Epithelial cell of esophagus (primary cell): ENCODE measurements at places on chromosomes 2 and 18.

GRCh38 chr2:26011990-26012856, 21.7 kb upstream of the RAB10 start:
- peak; percentile 82 for DNase-seq

- no peak for DNase-seq
Measured at GRCh38 chr18:57843386-57843785, 40.3 kb upstream of the ATP8B1 start.

DNA sequence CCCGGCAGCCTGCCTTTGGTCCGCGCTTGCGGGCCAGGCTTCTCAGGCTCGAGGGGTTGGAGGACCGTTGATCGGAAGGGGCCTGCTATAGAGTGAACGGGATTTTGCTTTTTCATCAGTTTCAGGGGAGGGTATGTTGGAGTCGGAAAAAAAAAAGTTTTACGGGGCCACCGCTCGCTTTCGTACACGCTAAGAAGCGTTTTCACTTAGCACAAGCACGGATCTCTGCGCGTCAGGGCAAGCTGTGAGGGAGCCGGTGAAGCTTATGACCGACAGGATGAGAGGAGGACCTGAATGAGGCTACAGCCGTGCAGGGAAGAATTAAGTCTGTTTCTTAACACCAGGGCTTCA, 443 bp downstream of the CPSF3 start:
- DNase-seq = peak; percentile 47

- DNase-seq = peak; percentile 91
Measured at GRCh38 chr2:112836695-112837117, at the start of gene IL1B. TSS of gene IL1B (minus strand) at chr2:112836779. CDS start at chr2:112836229, 550 bp downstream.

- DNase-seq = no peak
Measured at GRCh38 chr2:151614606-151615306, 119.5 kb downstream of the NEB start.

DNA sequence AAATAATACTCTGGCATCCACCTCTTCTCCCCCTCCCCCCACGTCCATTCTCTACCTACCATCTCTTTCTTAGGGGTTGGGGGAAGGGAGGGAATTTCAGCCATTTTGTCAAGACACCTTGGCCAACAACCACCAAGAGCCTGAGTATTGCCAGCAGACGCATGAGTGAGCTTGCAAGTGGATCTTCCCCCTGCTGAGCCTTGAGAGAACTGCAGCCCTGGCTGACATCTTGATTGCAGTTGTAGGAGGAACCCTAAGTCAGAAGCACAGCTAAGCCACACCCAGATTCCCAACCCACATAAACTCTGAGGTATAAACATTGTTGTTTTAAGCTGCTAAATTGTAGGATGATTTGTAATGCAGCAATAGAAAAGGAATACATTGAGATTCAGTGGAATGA, 165.6 kb downstream of the TMEFF2 start:
- DNase-seq = peak; percentile 69

GRCh38 chr2:229342376-229342775, 71.3 kb upstream of the PID1 start:
- peak; percentile 76 for DNase-seq

- no peak for DNase-seq
Measured at GRCh38 chr2:54050445-54050844, 65.0 kb upstream of the ACYP2 start.

DNA sequence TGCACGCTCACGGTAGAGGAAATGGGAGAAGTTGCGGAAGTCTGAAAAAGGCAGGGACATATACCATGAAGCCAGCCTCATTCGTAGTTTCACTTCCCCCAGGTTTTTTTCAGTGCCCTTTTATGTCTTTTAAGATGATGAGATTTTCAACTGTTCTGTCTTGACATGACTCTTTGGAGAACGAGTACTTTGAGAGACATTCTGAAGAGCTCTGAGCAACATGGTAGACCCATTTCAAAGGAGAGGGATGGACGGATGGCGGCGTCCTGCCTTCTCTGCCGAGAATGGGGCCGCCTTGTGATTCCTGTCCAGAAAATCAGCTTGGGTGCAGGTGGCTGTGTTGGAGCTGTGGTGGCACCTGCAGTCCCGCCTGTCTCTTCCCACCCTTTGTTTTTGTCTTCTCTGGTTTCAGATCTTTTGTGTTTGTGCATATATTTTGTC, 41.7 kb downstream of the SH3BP4 start:
- DNase-seq = no peak

GRCh38 chr2:56287508-56287907, 103.7 kb downstream of the CCDC85A start:
- DNase-seq = no peak

- peak; percentile 72 for DNase-seq
Measured at GRCh38 chr2:134774786-134775641, 56.2 kb upstream of the TMEM163 start.

GRCh38 chr2:128502200-128502599, 183.5 kb upstream of the HS6ST1 start:
- DNase-seq = no peak

- no peak for DNase-seq
Measured at GRCh38 chr2:199951023-199951422, 4.3 kb downstream of the TYW5 start.

- DNase-seq = no peak
Measured at GRCh38 chr18:10500038-10500437, 25.8 kb upstream of the NAPG start.

GRCh38 chr2:157172866-157173578, 84.5 kb upstream of the GALNT5 start:
- DNase-seq = no peak

DNA sequence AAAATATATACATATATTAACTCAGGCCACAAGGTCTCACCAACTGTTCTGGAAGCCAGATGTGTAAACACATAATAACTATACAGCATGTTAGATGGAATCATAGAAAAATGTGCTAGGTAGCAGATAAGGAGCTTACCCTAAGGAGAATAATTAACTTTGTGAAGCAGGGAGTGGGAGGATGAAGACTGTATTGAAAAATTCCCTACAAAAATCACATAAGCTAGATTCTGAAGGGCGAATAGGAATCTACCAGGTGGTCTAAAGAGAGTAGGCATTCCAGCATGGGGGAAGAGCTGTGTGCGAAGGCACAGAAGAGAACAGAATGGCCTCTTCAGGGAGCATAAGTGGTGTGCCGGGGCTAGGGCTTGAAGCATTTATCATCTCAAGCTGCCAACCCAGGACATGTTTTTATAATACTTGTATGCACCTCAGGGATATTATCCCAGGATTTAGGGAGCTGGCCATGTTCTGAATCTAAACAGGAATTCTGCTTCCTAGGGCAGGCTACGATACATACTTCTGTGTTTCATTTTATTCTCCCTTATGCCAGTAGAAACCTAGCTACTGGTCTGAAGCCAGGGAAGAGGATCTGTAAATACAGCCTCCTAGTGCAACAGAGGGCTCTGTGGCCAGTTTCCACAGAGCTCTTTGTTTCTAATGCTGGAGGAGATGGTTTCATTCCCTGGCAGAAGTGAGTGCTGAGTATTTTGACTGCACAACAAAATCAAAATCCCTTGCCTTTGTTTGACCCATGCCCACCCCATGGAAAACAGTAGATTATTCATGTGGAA, 56.7 kb downstream of the NEMP2 start:
- DNase-seq = no peak

GRCh38 chr18:63319383-63320122, at the start of gene BCL2:
TSS of gene BCL2 (minus strand) at chr18:63319769.
- DNase-seq = peak; percentile 37

GRCh38 chr18:62729487-62730386, 14.4 kb downstream of the PHLPP1 start:
- DNase-seq = no peak

DNA sequence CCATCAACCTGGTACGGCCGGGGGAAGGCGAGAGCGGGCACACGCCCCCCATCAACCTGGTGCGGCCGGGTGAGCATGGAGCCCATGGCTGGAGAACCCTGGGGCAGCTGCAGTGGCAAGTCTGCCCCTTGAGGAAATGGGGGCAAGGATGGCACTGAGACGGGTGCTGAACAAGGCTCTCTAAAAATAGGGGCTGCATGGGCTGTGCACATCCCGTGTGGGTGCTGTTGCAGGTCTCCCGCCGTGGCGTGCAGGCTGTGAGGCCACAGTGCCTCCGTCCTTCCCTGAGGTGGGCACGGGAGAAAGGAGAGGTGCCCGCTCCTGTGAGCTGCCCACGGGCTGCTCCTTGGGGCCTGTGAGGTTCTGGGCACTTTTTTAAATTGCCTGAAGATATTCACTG, 99.2 kb downstream of the NFATC1 start:
- no peak for DNase-seq

GRCh38 chr2:180255981-180256380, 248.9 kb upstream of the CWC22 start:
- DNase-seq = no peak

- no peak for DNase-seq
Measured at GRCh38 chr18:74425161-74425560, 31.9 kb downstream of the DIPK1C start.

GRCh38 chr18:25289001-25289631, 62.9 kb downstream of the ZNF521 start:
- peak; percentile 7 for DNase-seq

GRCh38 chr18:8983195-8983594, 119.3 kb upstream of the NDUFV2 start:
- DNase-seq = no peak

GRCh38 chr2:46674488-46674887, 195.1 kb downstream of the TMEM247 start:
- no peak for DNase-seq

DNA sequence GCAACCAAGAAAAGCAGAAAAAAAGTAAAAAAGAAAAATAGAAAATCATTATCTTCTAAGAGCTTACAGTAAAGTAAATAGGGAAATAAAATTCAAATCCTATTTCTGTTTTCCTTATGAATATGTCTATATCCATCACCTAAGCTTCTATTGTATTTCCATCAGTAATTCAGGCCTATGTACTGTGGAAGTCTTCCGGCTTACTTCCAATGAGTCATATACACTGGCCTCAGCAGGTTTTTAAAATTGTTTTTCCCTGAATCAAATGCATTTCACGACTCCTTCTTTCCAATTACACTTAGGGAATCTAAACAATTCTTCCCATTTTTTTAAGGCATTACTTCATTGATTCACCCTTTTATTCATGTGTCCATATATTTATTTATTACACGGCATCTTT, 164.7 kb downstream of the CCDC102B start:
- peak; percentile 58 for DNase-seq

- peak; percentile 72 for DNase-seq
Measured at GRCh38 chr2:146489386-146489785, 1355.4 kb upstream of the ACVR2A start.

GRCh38 chr2:221570321-221570935, 1.7 kb downstream of the EPHA4 start:
- DNase-seq = peak; percentile 55

GRCh38 chr18:2958819-2959298, 54.1 kb downstream of the LPIN2 start:
- DNase-seq = no peak
